Activated CD8-positive, alpha-beta memory T cell treated with anti-CD3 and anti-CD28 coated beads, Interleukin-2, amount 50 U/mL, for 48 hours (primary cell): ENCODE measurements at places on chromosomes 3 and 15.
A peak's percentile ranks its signal among the peaks of the same experiment; 100 is the strongest.

GRCh38 chr3:46894256-46894655 lies 16.7 kb downstream of the PTH1R start:
- no peak for DNase-seq

DNA sequence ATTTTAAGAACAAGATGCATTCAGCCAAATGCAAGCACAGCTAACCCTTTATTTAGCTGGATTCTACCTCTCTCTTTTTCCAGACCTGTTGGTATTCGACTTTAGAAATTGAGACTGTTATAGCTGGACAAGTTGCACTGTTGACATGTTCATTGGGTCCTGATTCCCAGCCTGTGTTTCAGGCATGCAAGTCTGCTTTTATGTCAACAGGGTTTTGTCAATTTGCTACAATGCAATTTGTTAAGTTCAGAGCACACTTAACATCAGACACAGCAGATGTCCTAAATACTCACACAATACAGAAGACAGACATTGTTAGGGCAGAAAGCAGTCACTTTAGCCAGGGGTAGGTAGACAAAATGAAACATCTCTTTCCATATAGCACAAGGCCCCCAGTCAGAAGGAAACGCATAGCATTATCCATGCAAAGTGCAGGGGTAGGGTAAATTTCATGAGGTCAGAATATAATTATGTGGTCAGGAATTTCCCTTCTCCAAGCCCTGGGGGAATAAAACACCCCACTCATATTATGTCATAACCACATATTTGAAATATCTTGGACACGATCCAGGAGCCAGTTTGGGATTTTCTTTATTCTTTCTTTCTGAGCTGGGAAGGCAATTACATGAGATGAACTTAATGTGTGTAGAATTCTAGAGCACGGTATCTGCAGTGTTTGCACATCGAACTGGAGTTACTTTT lies 504.1 kb downstream of the NTRK3 start:
- no peak for DNase-seq

- DNase-seq = no peak
Measured at GRCh38 chr3:18238746-18239331, 186.3 kb downstream of the SATB1 start.

- DNase-seq = no peak
Measured at GRCh38 chr3:102037209-102037608, 187.9 kb downstream of the NFKBIZ start.

- peak; percentile 12 for DNase-seq
Measured at GRCh38 chr3:53812434-53812833, 33.8 kb downstream of the CHDH start.

DNA sequence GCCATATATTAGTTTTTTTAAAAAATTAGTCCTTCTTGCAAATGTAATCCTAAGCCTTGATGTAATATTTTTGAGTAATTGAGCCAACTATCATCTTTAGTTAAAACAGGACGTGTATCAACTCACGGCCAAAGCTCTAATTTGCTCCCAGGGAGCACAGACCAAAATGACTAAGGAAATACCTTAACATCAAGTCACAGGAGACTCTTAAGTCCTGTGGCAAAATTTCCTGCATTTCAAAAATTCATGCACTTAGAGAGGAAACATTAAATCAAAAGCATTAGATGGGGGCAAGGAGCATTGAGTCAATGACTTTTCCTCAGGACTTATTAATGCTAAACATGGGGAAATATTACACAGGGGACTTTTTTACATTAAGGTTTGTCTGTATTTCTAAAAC lies 276.0 kb downstream of the MFSD1 start:
- no peak for DNase-seq

GRCh38 chr15:100763835-100764750 lies 115.5 kb upstream of the ALDH1A3 start:
- no peak for DNase-seq

DNA sequence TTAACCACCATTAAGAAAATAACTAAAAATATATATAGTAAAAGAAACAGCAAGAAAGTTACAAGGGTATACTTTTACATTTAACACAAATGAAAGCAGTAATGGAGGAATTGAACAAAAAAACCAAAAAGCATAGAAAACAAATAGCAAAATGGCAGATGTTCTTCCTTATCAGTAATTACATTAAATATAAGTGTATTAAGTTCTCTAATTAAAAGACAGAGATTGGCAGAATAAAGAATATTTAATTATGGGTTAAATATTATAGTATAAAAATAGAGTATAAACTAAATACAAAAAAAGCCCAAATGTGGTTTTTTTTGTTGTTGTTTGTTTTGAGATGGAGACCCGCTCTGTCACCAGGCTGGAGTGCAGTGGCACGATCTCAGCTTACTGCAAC lies 20.5 kb downstream of the EHHADH start:
- no peak for DNase-seq

DNA sequence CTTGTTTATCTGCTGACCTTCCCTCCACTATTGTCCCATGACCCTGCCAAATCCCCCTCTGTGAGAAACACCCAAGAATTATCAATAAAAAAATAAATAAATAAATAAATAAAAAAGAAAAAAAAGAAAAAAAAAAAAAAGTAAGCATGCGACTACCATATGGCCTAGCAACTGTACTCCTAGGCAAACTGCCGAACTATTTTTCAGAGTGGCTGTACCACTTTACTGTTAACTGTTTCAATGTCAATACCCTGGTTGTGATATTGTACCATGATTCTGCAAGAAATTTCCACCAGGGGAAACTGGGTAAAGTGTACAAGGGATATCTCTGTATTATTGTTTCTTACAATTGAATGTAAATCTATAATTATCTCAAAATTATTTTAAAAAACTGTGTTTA lies 41.3 kb upstream of the MAP4 start:
- no peak for DNase-seq

GRCh38 chr3:133113927-133114597 lies 75.9 kb downstream of the TMEM108 start:
- DNase-seq = no peak

GRCh38 chr3:110533089-110533488 lies 538.5 kb upstream of the NECTIN3 start:
- no peak for DNase-seq

GRCh38 chr3:157532529-157533297 lies 29.5 kb upstream of the VEPH1 start:
- no peak for DNase-seq
